ENCODE measurements at places on chromosomes 2 and 18.

- DNase-seq, result no peak
Observed at GRCh38 chr2:171882089-171882769, 11.8 kb downstream of the SLC25A12 start.

DNA sequence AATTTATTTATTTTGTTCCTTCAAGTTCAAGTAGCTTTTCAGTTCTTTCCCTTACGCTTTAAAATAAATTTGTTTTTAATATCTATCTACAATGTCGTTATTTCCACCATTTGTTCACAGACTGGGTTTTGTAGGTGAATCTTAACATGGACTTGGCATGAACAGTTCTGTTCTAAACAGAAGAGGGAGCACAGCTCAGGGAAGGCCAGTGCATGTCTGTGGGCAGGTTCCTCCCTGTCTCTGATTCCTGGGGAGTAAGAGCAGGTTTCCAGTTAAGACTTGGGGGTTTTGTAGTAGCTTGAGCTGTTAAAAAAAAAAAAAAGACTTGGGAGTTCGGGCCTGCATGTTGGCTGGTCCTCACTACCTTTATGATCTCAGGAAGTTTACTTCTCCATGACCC, 11.1 kb downstream of the TTL start:
- DNase-seq, result no peak

DNA sequence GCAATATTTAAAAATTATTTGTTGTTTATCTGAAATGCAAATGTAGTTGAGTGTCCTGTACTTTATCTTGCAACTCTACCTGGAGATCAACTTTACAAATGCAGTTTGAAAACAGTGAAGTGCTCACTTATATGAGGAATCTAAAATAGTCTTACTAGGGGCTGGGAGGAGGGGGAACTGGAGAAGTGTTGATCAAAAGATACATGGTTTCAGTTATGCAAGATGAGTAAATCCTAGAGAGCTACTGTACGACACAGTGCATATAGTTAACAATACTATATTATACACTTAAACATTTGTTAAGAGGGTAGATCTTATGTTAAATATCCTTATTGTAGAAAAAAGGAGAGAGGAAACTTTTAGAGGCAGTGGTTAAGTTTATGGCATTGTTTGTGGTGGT, 241.9 kb downstream of the BCL11A start:
- no peak for DNase-seq

DNA sequence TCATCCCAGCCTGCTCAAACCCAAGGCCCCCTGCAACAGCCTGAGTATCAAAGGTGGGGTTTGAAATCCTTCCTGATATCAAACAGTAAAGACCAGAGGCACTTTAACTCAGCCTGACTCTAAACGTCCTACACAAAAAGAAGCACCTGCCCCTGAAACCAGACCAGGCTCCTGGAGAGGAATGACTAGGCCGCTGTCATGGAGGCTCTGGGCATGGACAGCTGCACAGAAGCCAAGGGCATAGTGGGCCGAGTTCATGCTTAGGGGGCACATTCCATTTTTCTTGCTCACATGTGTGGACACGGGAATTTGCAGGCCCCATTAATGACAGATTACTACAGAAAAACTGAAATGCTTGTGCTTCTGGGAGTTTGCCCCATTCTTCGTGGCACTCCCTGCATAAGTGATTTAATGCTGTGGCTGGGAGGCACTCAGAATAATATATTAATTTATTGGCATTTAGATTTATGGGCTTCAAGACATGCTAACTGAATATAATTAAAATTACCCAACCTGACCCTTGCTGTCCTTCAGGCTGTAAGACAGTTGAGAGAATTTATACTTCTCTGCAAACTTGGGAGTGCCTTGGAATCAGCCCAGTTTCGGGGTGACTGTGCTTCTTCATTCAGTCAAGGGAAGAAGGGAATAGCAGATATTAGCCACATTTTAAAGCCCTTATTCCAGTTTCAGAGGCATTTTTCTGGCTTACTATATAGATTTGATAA, 105.5 kb downstream of the GYPC start:
- no peak for DNase-seq
